ENCODE measurements at places on chromosomes 1 and 21.

- DNase-seq: no peak
These were observed 6.4 kb downstream of the ITGB2 start for GRCh38 chr21:44914176-44914874.

- no peak for DNase-seq
These were observed 122.0 kb downstream of the CDC7 start for GRCh38 chr1:91622616-91623015.

- no peak for DNase-seq
These were observed 24.0 kb downstream of the PGLYRP3 start for GRCh38 chr1:153288634-153289275.

- no peak for DNase-seq
These were observed 33.0 kb upstream of the ZBTB8B start for GRCh38 chr1:32431736-32432400.

GRCh38 chr1:41520951-41521752, 36.7 kb upstream of the EDN2 start:
- DNase-seq: no peak

DNA sequence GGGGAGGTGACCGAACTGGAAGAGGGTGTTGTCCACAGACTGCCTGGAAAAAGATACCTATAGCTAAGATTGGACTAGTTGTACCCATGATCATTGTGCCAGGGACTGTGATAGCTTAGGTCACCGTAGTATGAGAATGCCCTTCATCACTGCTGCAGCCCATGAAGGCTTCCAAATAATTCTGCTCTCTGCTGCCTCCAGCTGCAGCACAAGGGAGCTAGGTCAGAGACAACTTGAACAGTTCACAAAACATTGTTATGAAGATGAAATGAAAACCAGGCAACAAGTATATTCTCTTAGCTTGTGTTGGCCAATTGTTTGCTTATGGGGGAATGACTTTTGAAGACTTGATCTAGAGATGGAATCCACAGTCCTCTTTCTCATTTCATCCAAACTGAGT, 246.7 kb downstream of the MRPL39 start:
- DNase-seq: no peak

GRCh38 chr1:97571760-97572159, 349.1 kb downstream of the DPYD start:
- DNase-seq: no peak

Data from kidney glomerular epithelial cell (primary cell).